NCI-H460 (cell line): ENCODE measurements at places on chromosomes 2 and 18. TPM values are rescaled to one million over a fixed set of nuclear protein-coding genes. Genes with fewer than 3 reads are reported as not detected.

REL gene
- 7.3 and 7.5 TPM in 2 replicates for total RNA-seq

RGPD4 gene
- total RNA-seq, result 0.07 TPM in 1 of 2 replicates, not detected in the other

ATRAID gene
- total RNA-seq, result 219 and 271 TPM in 2 replicates

CCL20 gene
- total RNA-seq, result 7.1 and 10.8 TPM in 2 replicates

FLACC1 gene
- total RNA-seq, result 0.45 and 2.1 TPM in 2 replicates

FN1 gene
- 1,230 and 1,236 TPM in 2 replicates for total RNA-seq

MERTK gene
- total RNA-seq, result 1.1 and 1.2 TPM in 2 replicates

TXNDC2 gene
- 0.10 and 0.17 TPM in 2 replicates for total RNA-seq

CHRNA1 gene
- total RNA-seq, result not detected in 2 replicates

SYT4 gene
- total RNA-seq, result 0.10 TPM in 1 of 2 replicates, not detected in the other
